Naive thymus-derived CD8-positive, alpha-beta T cell (primary cell): ENCODE measurements at places on chromosomes 4 and X. TPM values are rescaled to one million over a fixed set of nuclear protein-coding genes. Genes with fewer than 3 reads are reported as not detected.

DNA sequence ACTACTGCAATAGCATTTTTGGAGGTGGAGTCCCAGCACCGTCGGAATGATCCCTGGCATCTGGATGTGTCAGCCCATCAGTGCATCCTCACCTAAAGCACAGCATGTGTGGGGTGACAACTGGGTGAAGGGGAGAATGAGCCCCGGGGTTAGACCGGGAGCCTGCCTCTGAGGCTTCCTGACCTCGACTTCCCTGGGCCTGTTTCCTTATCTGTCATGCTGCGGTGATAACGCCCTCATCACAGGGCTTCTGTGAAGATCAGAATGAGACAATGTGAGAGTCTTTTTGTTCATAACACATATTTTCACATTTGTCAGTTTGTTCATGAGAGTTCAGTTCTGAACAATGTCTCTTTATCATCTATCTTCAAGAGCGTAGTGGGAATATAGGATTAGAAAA, 31.1 kb upstream of the PDLIM3 start:
- peaks cover 4% of the 10 kb centered on the region for H3K36me3 ChIP-seq
- H3K27ac ChIP-seq = no peak overlapping the region
- peaks cover 15% of the 10 kb centered on the region for H3K27me3 ChIP-seq
- no peak for DNase-seq

DNA sequence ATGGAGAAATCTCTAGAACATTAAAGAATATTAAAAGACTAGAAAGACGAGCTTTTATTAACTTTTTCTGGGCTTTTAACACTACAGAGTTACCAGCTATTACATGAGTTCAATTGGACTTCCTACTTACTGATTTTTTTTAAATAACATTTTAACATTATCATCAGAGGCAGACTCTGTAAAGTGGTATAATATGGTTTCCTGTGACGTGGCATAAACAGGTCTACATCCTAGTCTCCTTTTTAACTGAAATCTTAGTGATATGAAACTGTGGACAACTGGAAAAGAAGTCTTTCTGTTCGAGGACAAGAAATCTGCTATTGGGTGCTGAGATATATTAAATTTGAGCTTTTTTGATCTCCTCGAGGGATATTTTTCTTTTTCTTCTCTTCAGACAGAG, 48.7 kb upstream of the ABCG2 start:
- H3K4me1 ChIP-seq = no peaks in the 10 kb centered on the region
- DNase-seq = no peak
- no peaks in the 10 kb centered on the region for H3K36me3 ChIP-seq

GRCh38 chrX:68822641-68823410, 6.0 kb upstream of the EFNB1 start:
- H3K36me3 ChIP-seq = no peaks in the 10 kb centered on the region
- no peak overlapping the region for H3K27ac ChIP-seq
- DNase-seq = no peak
- no peak overlapping the region for H3K4me3 ChIP-seq

DNA sequence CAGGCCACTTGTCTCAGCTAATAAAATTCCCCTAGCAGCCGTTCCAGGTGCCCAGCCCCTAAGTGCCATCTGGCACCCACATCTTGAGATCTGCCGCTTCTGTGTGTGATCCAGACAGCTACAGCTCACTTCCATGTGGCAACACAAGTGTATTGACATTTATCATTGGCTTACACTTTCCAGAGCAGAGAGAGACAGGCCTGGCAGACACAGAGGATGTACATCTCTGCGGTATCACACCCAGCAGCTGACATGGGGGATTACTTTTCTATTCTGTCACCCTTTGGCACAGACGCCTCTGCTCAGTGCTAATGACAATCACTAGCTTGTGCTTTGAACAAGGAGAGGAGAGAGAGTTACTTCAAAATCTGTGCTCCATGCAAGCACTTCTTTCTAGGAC, 195.9 kb downstream of the KDR start:
- no peaks in the 10 kb centered on the region for H3K4me1 ChIP-seq
- H3K4me3 ChIP-seq = no peak overlapping the region
- no peak overlapping the region for H3K27ac ChIP-seq
- H3K27me3 ChIP-seq = no peaks in the 10 kb centered on the region
- DNase-seq = no peak

FRMPD4 gene
- not detected for total RNA-seq

GRCh38 chr4:122083989-122084388, 68.1 kb upstream of the BLTP1 start:
- no peak for DNase-seq
- no peaks in the 10 kb centered on the region for H3K4me1 ChIP-seq
- H3K4me3 ChIP-seq = no peak overlapping the region

DNA sequence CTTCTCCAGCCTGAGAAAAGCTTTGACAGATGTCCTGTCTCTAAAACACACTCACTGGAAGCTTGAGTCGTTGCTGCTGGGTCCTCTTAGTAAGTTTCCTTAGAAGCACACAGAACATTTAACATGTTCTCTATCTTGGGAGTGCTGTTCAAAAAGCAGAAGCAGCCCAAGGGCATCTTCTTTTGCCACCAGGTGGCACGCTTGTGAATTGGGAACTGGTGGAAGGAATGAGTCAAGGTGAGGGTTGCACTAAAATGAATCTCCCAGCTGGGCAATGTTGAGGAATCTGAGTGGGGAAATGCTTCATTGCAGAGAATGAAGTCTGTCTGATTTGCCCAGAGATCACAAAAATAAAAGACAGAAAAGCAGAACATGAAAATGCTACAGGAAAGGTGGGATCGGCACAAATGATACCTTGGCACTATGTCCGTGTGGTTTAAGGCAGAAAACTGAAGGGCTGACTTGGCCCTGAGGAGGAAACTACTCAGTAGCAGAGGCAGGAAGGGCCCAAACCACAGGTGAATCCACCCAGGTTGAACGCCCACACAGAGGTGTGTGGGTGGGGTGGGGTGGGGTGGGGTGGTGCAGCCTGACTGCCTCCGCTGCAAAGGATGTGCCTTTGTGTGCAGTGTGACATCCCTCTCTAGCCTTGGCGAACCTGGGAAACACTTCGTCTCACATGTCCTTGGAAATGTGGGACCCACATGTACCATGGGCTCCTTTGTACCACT, 26.0 kb downstream of the KIT start:
- no peaks in the 10 kb centered on the region for H3K36me3 ChIP-seq
- peaks cover 49% of the 10 kb centered on the region for H3K4me1 ChIP-seq

DNA sequence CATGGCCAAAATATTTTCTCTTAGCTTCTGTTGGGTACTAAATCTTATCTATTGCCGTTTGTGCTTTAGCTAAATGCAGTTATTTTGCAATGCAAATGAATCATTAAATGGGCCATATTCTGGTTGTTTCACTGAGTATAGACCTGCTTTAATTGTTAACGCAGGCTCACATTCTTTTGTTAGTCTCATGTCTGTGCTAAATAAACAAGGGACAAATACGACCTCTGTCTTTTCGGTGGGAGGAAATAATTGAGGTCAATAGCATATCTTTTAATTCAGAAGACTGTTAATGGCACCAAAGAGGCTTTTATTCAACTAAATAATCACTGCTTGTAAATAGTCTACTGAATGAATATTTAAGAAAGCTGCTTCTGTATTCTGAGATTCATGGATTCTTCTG, 76.9 kb downstream of the DIAPH2 start:
- H3K27ac ChIP-seq = no peak overlapping the region
- H3K27me3 ChIP-seq = no peaks in the 10 kb centered on the region
- peaks cover 10% of the 10 kb centered on the region for H3K4me1 ChIP-seq
- no peak for DNase-seq
- no peak overlapping the region for H3K4me3 ChIP-seq

DNA sequence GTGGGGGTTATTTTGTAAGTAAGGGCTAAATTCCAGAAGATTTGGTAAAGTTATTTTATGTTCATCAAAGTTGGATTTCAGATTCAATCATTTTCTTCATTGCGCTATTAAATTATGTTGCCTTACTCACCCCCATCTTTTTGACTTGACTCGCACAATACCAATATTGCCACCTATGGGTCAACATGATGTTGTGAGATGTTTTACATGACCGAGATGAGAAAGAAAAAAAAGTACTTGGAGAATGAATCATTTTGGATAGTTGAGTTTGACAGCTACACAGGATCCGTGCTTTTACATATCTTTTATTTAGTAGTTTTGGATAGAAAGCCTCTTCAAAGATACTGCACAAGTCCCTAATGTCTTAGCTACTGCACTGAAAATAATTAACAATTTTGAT, 224.2 kb upstream of the EMCN start:
- H3K4me3 ChIP-seq = no peak overlapping the region
- H3K36me3 ChIP-seq = no peaks in the 10 kb centered on the region
- DNase-seq = no peak
- no peak overlapping the region for H3K27ac ChIP-seq
- H3K4me1 ChIP-seq = no peaks in the 10 kb centered on the region
- peaks cover 2% of the 10 kb centered on the region for H3K27me3 ChIP-seq

DNA sequence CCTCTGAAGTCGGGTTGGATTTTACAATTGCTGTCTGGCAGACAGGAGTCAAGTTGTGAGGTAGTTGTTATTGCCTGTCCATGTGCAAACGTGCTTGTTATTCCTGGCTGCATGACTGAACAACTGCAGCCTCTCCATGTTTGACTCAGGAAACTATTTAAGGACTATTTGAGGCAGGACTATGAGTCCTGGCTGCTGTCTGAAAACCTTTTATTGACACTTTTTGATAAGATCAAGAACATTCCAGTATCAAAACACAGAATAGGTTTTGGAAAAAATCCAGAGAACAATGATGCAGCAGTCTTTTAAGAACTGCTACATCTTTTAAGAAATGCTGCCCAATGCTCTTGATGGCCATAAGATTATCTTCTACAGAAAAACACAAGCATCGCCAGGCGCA, 10.0 kb upstream of the SPRY1 start:
- DNase-seq = no peak
- no peak overlapping the region for H3K4me3 ChIP-seq
- no peaks in the 10 kb centered on the region for H3K27me3 ChIP-seq
- H3K27ac ChIP-seq = no peak overlapping the region

GRCh38 chrX:124373348-124373747, 27.0 kb downstream of the SH2D1A start:
- H3K27ac ChIP-seq = no peak overlapping the region
- no peak for DNase-seq
- H3K36me3 ChIP-seq = no peaks in the 10 kb centered on the region

DNA sequence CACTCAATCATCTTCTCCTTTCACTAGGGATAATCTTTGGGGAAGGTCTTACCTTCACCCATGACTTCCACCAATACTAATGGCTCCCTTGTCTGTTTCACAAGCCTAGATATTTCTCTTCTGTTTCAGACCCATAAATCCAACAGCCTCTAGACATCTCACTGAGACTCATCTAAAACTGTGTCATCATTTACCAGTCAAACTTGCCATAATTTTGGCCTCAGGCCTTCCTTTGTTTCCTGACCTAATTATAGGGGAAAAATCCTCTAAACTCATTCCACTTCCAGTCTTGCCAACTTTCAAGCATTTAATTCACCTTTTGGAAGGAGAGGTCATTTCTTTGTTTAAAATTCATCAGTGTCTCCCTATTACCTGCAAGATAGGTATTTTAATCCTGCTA, 181.0 kb upstream of the CNKSR2 start:
- H3K4me1 ChIP-seq = no peaks in the 10 kb centered on the region
- no peak overlapping the region for H3K27ac ChIP-seq
- H3K27me3 ChIP-seq = no peaks in the 10 kb centered on the region
- no peaks in the 10 kb centered on the region for H3K36me3 ChIP-seq
- H3K4me3 ChIP-seq = no peak overlapping the region

MAGEA1 gene
- not detected for total RNA-seq

TCEANC gene
- total RNA-seq = 14.5 TPM

GRCh38 chrX:17922303-17922702, 61.2 kb upstream of the RAI2 start:
- DNase-seq = no peak
- peaks cover 5% of the 10 kb centered on the region for H3K27me3 ChIP-seq
- peaks cover 2% of the 10 kb centered on the region for H3K4me1 ChIP-seq
- no peaks in the 10 kb centered on the region for H3K36me3 ChIP-seq
- H3K4me3 ChIP-seq = no peak overlapping the region

- no peak overlapping the region for H3K4me3 ChIP-seq
- H3K36me3 ChIP-seq = no peaks in the 10 kb centered on the region
- no peaks in the 10 kb centered on the region for H3K27me3 ChIP-seq
- H3K4me1 ChIP-seq = no peaks in the 10 kb centered on the region
- H3K27ac ChIP-seq = no peak overlapping the region
Observed at GRCh38 chr4:178712486-178712885, 1270.2 kb upstream of the AGA start.

DNA sequence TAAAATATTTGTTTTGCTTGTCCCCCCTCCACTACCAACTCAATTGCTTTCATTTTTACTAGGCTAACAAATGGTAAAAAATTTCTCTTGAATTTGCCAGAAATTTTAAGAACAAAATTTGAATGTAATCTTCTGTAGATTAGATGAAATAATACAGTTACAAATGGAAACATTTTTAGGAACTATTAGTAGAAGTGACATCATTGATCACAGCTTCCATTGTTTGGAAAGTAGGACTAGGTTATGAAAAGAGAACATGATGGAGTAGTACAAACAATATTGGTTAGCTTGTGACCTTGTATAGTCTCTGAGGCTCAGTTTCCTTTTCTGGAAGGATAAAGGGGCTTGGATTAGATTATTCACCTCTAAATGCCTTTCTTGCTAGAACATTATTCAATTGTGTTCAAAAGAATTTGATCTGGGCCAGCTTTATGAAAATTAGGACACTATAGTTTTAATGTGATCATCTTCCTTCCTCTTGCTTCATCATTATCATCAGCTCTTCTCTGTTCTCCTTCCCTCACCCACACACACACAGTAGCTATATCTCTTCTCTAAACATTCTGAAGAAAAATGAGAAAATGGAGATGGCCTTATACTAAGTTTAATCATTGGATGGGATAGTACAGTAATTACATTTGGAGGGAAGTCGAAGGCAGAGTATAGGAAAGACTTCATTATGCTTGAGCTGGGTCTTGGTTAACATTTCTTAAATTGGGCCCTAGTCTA, 9.9 kb downstream of the MTMR1 start:
- H3K27me3 ChIP-seq = no peaks in the 10 kb centered on the region
- no peaks in the 10 kb centered on the region for H3K36me3 ChIP-seq
- peaks cover 65% of the 10 kb centered on the region for H3K4me1 ChIP-seq
- H3K4me3 ChIP-seq = no peak overlapping the region
- DNase-seq = no peak
- no peak overlapping the region for H3K27ac ChIP-seq
